ENCODE measurements at places on chromosomes 7 and 10.
A peak's percentile ranks its signal among the peaks of the same experiment; 100 is the strongest.

GRCh38 chr10:100923580-100923979, 10.8 kb downstream of the SLF2 start:
- DNase-seq, result no peak

- DNase-seq, result no peak
These were observed 248.7 kb upstream of the GPR26 start for GRCh38 chr10:123417414-123417813.

DNA sequence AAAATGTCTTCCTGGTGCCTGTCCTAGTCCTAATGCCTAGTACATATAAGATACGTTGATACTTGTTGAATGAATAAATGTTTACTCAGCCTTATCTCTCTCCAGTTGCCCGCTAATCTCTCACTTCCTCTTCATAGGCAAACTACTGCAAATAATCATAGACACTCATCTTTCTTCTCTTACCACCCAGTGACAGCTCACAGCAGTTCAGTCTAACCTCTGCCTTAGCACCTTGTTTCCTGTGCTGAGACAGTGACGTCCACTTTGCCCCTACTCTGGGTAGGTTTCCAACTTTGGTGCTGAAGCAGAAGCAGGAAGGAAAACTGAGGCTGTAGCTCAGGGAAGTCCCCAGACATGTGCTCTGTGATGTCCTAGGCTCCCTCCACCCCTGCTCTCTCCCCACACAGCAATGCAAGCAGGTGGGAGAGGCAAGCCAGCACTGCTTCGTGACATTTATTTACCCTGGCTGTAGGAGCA, 45.5 kb upstream of the RHOBTB1 start:
- no peak for DNase-seq

GRCh38 chr10:129525401-129525801, 58.4 kb downstream of the MGMT start:
- DNase-seq, result no peak

- DNase-seq, result no peak
These were observed 168.3 kb upstream of the SP8 start for GRCh38 chr7:20954711-20955619.

DNA sequence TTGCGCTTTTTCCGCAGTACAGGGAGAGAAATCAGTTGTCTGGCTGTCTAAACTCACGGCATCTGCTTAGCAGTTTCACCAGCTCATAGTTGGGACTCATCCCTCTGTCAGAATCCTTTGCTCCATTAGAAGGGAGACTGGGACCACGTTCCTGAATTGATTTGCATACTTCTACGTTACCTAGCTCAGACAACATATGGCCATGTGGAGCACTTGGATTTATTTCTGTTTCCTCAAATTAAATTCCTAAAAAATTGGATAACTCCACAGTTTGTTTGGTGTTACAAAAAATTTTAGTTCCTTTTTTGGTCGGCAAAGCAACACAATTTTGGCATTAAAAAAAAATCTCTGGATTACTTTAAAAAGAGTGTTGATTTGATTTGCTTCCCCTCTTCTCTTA, 614.0 kb downstream of the AUTS2 start:
- no peak for DNase-seq

GRCh38 chr10:12418725-12419261, 69.4 kb downstream of the CAMK1D start:
- no peak for DNase-seq

DNA sequence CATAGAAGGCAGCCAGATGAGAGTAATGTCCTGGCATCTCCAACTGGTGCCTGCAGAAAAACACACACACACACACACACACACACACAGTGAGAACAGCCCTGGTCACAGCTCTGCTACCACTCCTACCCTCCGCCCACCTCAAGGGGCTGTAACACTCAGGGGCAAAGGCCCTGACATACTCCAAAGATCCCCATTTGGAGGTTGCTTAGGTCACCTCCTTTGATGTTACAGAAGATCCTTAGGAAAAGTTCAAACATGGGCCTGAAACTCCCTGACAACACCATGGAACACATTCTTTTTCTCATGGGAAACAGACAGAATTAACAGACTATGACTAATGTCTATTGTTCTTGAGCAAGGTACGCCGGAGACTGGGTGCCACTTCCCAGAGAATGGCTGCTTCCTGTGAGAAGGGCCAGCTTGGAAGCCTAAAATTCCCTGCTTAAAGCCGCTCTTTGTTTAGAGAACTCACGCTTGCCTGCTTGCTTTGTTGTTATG, 27.7 kb downstream of the DENND11 start:
- no peak for DNase-seq

DNA sequence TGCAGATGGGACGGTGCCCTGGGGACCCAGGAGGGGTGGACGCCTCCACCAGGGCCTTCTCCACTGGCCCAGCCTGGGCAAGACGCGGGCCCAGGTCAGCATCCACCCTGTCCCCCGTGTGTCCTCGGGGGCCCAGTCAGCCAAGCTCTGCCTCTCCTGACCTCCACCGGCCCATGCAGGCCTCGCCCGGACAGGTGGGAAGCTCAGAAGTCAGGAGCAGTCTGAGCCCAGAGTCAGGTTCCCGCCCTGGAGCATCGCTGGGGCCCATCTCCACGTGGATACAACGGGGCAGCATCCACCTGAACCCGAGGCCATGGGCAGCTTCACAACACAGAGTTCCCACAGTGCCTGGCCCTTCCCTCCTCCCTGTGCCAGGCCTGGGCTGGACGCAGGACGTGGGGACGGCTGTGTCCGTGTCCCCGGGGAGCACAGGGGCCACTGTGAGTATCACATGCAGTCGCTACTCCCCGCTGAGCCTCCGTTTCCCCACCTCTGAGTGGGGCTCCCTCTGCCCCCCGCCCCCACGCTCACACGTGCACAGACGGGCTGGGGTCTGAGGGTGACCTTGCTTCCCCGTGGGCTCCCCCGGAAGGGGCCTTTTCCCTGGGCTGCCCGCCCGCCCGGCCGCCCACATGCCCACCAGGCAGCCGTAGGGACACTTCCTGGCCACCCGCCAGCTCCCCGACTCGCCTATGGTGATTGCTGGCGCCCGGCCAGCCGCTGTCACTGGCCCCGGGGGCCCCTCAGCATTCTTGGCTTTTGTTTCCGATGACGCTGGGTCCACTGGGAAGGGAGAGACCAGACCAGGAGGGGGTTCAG, 64.3 kb downstream of the PDGFA start:
- DNase-seq, result no peak

DNA sequence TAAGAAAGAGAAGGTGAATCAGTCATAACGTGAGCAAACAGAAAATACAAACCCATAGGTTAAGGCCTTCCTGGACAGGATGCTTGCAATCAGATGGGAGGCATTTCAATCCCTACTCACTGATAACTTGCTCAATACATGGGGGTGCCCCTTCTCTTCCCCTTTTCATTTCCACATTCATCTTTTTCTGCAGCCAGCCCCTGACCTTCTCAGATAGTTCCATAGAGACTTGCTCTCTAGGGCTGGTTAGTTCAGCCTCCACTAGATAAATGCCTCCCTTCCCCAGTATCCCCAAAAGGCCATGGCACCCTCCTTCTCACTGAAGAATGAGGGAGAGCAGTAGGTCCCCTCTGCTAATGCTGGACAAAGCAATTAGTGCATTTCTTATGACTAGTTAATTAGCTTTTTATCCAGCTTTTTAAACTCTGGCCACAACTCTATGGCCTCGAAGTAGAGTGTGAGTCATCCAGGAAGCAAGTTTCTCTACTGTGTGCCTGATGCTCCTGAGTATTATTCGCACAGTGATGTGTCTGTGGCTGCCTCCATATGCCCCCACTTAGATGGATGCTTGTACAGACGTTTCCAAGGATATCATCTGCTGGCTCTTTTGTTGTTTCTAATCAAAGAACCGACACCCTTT, 12.7 kb downstream of the CHN2 start:
- DNase-seq, result no peak

- no peak for DNase-seq
These were observed 599.0 kb downstream of the TNS3 start for GRCh38 chr7:46982928-46983327.

GRCh38 chr7:47702080-47702479, 120.2 kb upstream of the TNS3 start:
- DNase-seq, result no peak

- no peak for DNase-seq
These were observed 45.1 kb downstream of the INPP5F start for GRCh38 chr10:119770928-119771327.

GRCh38 chr10:35379226-35380137, 43.2 kb downstream of the CCNY start:
- DNase-seq, result no peak

DNA sequence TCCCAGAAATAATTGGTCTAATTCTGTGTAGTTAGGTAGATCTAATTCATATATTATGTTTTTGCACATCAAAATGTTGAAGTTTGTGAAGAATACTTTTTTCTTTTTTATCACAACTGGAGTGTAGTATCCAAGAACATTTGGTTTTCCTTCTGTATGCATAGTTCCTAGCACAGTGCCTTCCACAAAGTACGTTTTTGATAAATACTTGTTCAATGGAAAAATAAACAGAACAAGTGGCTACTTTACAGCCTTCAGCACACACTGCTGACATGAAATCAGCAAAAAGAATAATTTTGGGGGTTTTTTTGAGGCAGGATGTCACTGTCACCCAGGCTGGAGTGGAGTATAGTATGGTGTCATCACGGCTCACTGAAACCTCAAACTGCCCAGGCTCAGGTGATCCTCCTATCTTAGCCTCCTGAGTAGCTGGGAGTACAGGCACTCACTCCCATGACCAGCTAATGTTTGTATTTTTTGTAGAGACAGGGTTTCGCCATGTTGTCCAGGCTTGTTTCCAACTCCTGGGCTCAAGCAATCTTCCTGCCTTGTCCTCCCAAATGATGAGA, 27.9 kb downstream of the TARP start:
- no peak for DNase-seq

GRCh38 chr7:138835087-138835486, 37.1 kb upstream of the ATP6V0A4 start:
- no peak for DNase-seq

DNA sequence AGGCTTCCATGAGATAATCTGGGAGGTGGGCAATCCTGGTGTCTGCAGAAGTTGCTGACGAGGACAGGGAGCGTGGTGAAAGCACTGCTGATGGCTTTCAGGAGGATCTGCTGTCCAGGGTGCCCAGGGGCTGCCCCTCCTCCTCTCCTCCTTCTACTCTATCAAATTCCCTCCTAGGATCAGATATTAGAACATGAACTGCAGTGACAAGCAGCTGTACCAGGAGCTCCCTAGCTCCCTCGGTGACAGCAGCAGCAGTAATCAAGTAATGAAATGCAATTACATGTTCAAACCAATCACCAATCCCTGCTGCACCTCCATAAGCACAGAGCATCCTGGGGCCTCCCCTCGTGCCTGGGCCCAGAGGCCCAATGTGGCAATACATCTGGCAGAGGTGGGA, 46.9 kb downstream of the GRID1 start:
- no peak for DNase-seq

- no peak for DNase-seq
These were observed 309.6 kb upstream of the MKI67 start for GRCh38 chr10:128435811-128436210.

DNA sequence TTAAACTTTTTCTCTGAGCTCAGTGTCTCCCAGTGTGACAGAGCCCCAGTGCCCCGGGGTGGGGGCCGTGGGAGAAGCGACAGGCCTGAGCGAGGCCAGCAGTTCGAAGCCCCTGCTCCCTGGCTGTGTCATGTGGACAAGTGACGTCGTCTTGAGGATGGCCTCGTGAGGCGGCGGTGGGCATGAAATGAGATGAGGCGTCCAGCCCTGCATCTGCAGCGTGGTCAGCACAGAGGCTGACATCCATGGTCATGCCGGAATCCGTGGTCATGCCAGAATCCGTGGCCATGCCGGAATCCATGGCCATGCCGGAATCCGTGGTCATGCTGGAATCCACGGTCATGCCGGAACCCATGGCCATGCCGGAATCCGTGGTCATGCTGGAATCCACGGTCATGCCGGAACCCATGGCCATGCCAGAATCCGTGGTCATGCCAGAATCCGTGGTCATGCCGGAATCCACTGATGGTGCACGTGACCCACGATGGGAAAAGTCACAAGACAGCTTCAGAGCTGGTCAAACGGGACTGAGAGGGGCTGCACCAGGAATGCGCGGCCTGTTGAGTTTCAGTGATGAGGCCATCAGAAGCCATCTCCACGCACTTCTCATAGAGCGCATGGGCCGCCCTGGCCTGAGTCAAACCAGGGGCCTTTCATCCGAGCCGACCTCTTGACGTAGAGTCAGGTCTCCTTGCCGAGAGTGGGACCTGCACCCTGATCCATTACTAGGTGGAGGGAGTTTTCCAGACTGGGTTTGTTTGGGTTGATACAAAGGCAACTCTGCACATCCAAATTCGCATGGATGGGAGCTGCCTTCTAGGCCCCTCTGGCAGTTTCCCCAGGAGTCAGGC, 342.5 kb downstream of the PTPRN2 start:
- no peak for DNase-seq

DNA sequence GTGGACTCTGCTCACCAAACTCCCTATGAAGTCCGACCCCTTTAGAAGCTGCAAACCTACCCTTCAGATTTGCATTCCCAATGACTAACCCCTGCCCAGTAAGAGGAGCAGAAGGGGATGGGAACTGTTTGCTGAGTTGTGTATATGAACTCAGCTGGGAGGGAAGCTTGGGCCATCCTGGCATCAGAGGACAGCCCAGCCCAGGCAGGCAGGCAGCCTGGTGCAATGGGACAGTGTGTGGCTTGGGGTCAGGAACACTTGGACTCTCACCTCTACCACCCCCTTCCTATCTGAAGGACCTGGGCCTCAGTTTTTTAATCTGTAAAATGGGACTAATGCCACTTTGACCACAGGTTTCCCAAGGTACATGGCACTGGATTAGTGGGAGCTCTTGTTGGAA, 147.4 kb upstream of the GPR26 start:
- no peak for DNase-seq

- DNase-seq, result no peak
These were observed 55.8 kb upstream of the FGFR2 start for GRCh38 chr10:121654021-121654545.

DNA sequence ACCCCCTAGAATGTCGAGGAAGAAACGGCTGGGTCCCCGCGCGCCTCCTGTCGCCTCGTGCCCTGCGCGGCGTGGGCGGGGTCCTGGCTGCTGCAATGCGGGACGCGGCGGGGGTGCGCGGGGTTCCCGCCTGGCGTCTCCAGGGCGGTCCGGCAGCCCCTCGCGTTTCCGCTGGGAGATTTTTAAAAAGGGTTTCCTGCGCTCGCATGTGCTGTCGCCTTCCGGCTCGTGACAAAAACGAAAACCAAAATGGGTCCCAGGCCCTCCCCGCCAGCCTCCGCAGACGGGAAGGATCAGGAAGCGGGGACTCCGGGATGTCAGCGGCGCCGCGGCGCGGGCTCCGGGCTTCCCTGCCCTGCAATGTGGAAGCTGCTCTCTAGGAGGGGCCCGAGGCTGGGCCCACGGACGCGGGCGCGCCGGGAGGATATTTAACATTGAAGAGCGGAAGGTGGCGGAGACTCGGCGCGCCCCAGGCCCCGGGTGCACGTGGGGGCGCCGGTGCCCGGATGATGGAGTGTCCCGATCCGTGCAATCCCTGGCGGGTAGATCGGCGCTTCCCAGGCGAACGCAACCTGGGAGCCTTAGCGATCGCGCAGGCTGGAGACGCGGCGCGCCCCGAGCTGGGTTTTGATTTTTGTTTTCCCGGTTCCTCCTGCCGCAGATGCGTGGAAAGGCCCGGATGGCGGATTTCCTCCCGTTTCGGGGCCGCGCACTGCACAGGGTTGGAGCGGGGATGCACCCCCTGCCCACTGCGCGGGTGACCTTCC, 1.0 kb downstream of the PFKP start:
- peak; percentile 66 for DNase-seq

- no peak for DNase-seq
These were observed 225.1 kb downstream of the TFEC start for GRCh38 chr7:115805458-115805857.
